AG08395 (cell line): ENCODE measurements at places on chromosomes 12 and 14.
A peak's percentile ranks its signal among the peaks of the same experiment; 100 is the strongest.

GRCh38 chr14:72014486-72014885 lies 82.3 kb downstream of the RGS6 start:
- DNase-seq, result no peak

DNA sequence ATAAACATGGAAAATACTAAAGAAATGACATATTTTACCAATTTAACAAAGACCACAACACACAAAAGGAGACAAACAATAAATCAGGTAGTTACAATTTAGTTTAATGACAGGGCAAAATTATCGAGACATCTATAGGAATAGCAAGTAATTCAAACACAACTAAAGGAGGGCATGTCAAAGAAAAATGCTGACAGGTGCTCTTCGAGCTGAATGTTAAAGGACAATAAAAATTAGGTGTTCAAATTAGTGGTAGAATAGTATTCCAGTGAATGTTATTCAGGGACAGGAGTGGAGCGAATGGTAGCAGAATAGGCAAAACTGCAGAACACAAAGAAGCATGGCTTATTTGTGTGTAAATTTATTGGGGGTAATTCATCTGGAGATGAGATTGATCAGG lies 1004.3 kb upstream of the FBXO33 start:
- DNase-seq, result no peak

GRCh38 chr12:14554281-14555007 lies 13.2 kb downstream of the PLBD1 start:
- no peak for DNase-seq

- no peak for DNase-seq
These were observed 101.8 kb upstream of the DNM1L start for GRCh38 chr12:32577328-32577727.

GRCh38 chr14:90630171-90630806 lies 185.9 kb downstream of the TTC7B start:
- DNase-seq, result no peak

DNA sequence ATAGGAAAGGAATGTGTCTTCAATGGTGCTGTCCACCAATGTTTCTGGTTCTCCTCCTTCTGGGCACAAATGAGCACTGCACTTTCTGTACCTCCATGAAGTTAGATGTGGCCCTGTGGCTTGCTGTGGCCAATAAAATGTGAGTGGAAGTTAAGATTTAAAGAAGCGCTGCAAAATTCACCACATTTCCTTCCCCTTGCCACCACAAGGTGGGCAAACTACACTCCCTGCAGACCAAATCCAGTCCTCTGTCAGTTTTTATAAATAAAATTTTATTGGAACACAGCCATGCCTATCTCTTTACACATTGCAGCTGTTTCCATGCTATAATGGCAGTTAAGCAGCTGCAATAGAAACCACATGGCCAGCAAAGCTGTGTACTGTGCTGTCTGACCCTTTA lies 141.4 kb upstream of the TMPO start:
- peak; percentile 6 for DNase-seq

GRCh38 chr12:67275380-67275913 lies 6.3 kb downstream of the CAND1 start:
- no peak for DNase-seq

DNA sequence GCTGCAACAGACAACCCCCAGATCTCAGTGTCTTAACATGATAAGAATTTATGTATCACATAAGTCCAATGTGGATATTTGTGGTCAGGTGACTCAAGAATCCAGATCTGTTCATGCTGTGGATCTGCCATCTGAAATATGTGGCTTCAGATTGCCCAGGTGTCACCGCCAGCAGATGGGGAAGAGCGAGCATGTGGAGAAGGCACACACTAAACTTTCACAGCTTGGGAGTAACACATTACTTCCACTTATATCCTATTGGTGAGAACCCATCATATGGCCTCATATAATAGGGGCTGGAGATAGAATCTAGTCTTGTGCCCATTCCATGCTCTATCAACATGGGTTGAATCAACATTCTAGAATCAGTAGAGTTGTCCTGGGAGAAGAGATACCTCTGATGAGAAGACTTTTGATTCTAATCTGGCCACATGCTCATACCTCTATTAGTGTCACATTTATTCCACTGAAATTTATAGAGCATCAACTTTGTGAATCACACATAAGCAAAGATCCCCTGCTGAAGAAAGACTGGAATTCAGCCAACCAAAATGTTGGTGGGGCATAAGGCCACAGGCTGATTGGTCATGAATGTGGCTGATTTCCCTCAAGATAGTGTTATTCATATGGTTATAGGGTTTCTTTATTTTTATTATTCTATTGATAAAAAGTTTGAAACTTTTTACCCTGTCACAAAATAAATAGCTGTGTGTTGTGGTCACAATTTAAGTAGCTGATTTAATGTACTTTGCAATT lies 6.0 kb upstream of the CALCOCO1 start:
- DNase-seq, result no peak

GRCh38 chr14:90603336-90603735 lies 206.5 kb downstream of the CALM1 start:
- DNase-seq, result no peak

DNA sequence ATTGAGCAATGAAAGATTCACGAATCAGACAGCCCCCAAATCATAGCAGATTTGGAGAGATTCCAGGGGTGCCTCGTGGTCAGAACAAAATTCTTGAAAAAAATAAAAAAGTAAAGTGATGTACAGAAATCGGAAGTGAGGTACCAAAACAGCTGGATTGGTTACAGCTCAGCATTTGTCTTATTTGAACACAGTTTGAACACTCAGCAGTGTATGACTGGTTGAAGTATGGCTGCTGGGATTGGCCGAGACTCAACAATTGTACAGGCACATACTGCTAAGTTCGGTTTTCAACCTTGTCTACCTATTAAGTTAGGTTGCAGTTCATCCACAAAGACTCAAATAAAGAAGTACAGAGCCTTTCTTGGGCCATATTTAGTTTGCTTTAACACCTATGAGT lies 865.4 kb upstream of the TMEM132C start:
- no peak for DNase-seq

DNA sequence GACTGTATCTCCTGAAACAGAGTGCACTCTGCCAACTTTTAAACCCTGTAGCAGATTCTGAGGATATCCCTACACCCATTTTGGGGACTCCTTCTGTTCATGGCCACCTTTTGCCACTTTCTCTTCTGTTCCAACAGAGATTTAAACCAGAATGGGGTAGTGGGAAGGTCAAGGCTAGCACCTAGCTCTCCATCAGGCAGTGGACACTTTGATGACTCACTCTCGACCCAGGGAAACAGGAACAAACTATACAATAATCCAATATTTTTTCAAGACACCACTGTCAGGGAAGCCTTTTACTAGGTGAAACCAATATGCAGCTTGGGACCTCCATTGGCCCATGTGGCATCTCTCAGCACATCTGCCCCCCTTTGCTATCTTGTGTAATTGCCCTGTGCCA lies 103.6 kb downstream of the DAAM1 start:
- no peak for DNase-seq

DNA sequence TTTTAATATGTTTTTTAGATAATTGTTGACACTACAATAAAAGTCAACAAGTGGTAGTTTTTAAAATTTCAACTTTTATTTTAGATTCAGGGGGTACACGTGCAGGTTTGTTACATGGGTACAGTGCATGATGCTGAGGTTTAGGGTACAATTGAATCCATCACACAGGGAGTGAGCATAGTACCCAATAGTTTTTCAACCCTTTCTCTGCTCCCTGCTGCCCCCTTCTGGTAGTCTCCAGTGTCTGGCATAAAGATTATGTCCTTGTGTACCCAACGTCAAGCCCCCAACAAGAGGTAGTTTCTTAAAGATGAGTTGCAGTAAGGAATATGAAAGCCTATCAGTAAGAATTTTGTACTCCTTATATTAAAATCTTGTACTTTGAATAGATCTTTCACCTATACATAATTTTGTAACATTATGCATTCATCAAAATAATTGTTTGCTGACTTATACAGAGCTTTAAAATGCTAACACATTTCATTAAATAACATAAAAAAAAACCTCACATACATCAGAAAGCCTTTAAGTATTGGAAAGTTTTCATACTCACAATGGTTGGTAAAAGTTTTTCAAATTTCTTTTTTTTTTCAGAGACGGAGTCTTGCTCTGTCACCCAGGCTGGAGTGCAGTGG lies 5.4 kb upstream of the RALGAPA1 start:
- DNase-seq, result peak; percentile 37

DNA sequence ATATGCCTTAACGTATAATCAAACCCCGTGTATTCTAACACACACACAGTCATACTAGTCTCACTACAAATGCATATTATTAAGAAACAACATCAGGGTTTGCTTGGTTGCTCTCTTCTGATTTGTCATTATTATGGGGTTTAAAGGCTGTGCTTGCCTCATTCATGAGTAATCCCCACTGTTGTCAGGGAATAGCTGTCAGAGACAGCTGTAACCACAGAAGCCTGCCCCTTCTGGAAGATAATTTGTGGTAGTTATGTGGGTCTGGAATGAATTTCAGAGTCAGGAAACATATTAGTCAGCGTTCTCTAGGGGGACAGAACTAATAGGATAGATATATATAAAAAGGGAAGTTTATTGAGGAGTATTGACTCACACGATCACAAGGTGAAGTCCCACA lies 456.9 kb upstream of the TMEM132C start:
- peak; percentile 92 for DNase-seq

GRCh38 chr12:3600039-3600720 lies 109.2 kb downstream of the PRMT8 start:
- DNase-seq, result no peak

DNA sequence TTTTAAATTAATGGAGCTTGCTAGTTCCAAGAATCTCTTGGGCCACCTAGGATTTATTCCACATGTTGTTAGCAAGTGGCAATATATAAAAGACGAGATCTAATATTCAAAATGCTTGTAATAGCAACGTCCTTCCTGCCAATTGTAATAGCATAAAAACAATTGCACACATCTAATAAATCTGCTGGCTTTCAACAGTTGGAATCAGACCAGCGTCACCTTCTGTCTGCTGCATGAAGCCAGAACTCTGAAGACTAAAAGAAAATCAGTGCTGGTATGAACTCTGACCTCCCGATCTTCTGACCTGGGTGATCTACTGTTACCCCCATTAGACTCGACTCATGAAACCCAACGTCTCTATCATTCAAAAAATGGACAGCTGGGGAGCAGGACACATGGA lies 100.6 kb downstream of the DIO2 start:
- DNase-seq, result no peak

- DNase-seq, result no peak
These were observed 1560.7 kb upstream of the TMEM132C start for GRCh38 chr12:126706300-126706699.

GRCh38 chr14:58731465-58732293 lies 93.9 kb downstream of the DACT1 start:
- peak; percentile 90 for DNase-seq

DNA sequence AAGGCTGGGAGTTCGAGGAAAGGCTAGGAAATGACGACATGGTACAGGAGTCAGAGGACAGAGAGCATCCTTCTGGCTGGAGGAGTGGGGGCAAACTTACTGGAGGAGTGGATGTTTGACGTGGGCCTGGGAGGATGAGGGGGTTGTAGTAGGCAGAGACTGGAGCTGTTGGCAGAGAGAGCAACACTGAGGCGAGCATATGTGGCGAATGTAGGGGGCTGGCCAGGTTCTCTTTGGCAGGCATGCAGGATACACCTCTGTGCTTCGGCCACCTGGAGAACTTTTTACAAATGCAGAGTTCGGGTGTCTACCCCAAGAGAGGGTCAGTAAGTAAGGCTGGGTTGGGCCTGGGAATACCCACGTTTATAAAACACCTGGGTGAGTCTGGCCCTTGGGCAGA lies 385.7 kb downstream of the FUT8 start:
- DNase-seq, result no peak

GRCh38 chr12:92140896-92141536 lies 4.6 kb downstream of the BTG1 start:
- DNase-seq, result no peak

DNA sequence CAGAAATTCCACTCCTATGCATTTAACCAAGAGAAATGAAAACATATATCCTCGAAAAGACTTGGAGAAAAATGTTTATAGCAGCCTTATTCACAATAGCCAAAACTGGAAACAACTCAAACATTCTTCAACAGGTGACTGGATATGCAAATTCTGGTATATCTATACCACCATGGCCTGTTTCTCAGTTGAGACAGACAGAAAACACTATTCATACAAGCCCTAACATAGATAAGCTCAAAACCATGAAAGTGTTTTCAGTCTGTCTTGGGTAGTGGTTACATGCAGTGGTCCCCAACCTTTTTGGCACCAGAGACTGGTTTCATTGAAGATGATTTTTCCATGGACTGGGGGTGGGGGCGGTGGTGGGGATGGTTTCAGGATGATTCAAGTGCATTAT lies 83.8 kb downstream of the SRGAP1 start:
- DNase-seq, result no peak

DNA sequence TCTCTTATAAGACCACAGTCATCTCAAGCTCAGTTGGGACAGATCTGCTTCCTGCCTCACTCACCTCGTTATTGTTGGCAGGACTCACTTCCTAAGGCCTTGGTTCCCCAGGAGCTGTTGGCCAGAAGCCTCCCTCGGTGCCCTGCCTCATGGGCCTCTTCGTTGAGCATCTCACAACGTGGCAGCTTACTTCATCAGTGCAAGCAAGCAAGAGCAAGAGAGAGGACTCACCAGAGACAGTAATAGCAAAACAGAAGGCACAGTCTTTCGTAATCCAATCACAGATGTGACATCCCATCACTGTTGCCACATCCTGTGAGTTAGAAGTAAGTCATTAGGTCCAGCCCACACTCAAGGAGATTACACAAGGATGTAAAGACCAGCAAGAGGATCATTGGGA lies 5.1 kb upstream of the NUMB start:
- peak; percentile 83 for DNase-seq

- peak; percentile 11 for DNase-seq
These were observed 106.1 kb downstream of the PAX9 start for GRCh38 chr14:36767603-36768281.

- peak; percentile 65 for DNase-seq
These were observed 47.2 kb downstream of the ATL1 start for GRCh38 chr14:50607181-50607580.

GRCh38 chr12:128639089-128639488 lies 184.7 kb downstream of the SLC15A4 start:
- no peak for DNase-seq

- DNase-seq, result no peak
These were observed 784 bp downstream of the PSMA6 start for GRCh38 chr14:35292770-35293561.

DNA sequence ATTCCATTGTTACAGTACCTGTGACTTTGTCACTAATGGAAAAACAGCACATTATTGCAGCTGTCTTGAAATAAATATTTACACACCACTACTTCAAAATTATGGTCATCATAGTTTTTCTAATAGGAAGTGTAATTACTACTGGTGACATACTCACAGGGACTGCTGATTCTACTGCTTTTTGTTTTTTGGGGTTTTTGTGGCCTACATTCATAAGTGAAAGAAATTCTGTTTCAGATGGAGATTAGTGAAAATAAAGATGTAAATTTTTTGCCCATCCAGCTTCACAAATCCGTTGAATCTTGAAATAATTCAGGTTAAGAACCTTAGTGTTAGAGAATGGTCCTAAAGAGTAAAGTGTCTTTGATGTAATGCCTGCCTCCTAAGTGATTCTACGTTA lies 17.5 kb downstream of the KNTC1 start:
- DNase-seq, result no peak
